ENCODE measurements at places on chromosomes 5 and 9. TPM values are rescaled to one million over a fixed set of nuclear protein-coding genes. Genes with fewer than 3 reads are reported as not detected.

DNA sequence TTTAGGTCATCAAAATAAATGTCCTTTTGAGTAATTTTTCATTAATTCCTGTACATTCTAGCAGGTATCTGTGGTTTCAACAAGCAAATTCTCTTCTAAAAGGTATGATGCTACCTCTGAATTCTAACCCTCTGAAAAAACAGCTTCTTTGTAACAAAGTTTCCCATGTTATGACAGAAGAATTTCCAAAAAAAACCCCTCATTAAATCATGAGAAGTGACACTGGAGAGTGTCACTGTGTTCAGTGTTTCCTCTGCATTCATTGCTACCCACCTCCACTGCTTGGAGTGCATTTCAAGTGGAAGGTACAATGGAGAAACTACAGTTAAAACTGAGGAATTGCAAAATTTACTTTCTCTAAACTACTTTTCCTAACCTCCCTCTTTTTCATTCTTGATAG is 10.1 kb downstream of the CDKN2A start:
- no peak overlapping the region for H3K4me3 ChIP-seq
- H3K27me3 ChIP-seq = no peaks in the 10 kb centered on the region

Gene PCDHGC5
- not detected for polyA plus RNA-seq

GRCh38 chr9:74861071-74861470 is 26.6 kb downstream of the TRPM6 start:
- no peak overlapping the region for H3K27ac ChIP-seq
- no peaks in the 10 kb centered on the region for H3K27me3 ChIP-seq
- H3K4me1 ChIP-seq = no peaks in the 10 kb centered on the region
- H3K4me3 ChIP-seq = no peak overlapping the region
- no peaks in the 10 kb centered on the region for H3K36me3 ChIP-seq
- DNase-seq = no peak

Gene NUTM2G
- polyA plus RNA-seq = not detected

Gene PCDHB16
- polyA plus RNA-seq = 0.89 TPM

- H3K36me3 ChIP-seq = no peaks in the 10 kb centered on the region
- no peaks in the 10 kb centered on the region for H3K27me3 ChIP-seq
- no peak for DNase-seq
- H3K4me1 ChIP-seq = no peaks in the 10 kb centered on the region
Observed at GRCh38 chr9:354453-354852, 139.8 kb downstream of the DOCK8 start.

DNA sequence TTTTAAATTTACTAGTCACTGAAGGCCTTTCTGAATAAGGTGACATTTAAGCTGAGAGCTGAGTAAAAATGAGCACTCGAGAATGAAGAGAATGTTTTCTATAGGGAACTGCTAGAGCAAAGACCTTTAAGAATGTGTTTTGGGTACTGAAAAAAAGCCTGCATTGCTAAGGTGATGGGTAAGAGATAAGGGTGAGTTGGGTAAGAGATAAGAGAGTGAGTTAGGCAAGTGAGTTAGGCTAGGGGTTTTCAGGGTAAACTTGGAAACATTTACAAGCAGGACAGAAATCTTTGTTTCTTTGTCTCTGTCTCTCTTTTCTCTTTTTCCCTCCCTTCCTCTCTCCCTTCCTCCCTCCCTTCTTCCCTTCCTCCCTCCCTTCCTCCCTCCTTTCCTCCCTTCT is 5.6 kb downstream of the RAD23B start:
- DNase-seq = no peak
- H3K27ac ChIP-seq = no peak overlapping the region
- no peaks in the 10 kb centered on the region for H3K27me3 ChIP-seq
- H3K36me3 ChIP-seq = no peaks in the 10 kb centered on the region
- no peak overlapping the region for H3K4me3 ChIP-seq
- peaks cover 79% of the 10 kb centered on the region for H3K4me1 ChIP-seq

DNA sequence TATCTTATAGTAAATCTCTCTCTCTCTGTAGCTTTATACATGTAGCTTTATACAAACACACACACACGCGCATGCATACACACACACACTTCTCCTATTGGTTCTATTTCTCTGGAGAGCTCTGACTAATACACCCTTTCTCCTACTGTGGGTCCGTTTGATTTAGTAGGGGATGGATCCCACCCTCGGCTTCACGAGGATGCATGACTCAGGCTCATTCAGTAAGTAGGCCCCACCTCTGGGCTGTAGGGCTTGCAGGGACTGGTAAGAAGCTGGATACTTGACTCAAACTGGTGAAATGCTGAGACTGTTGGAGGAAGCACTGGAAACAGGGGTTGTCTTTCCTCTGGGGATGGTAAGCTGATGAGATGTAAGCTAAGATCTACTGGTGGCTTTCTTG is 98.7 kb downstream of the SLC24A2 start:
- no peaks in the 10 kb centered on the region for H3K27me3 ChIP-seq
- H3K4me3 ChIP-seq = no peak overlapping the region
- DNase-seq = no peak
- H3K36me3 ChIP-seq = no peaks in the 10 kb centered on the region
- no peak overlapping the region for H3K27ac ChIP-seq

DNA sequence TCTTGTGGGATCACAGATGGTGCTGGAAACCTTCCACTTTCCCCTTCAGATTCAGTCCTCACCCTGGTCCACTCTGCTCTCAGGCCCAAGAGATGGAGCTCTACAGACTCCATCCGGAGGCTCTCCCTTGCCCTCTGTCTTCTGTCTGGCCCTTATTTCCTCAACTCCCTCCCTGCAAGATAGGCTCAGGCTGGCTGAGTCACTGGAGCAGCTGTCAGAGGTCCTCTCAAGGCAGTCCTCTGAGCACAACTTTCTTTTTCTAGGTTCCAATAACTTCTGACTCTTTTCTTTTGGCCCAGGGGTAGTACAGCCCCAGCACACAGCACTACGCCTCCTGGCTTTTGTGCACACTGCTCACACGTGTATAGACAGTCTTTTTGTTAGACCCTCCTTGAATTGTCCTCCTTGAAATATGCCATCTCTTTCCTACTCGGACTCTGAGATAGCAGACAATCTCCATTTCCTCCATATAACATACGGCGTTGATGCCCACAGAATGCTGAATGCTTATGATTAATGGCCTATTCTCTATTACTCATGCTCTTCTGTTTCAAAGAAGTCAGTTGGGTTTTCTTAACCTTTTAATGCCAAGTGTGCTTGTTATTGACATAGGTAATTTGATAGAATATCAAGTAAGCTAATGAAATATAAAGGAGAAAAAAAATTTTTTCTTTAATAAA is 193.1 kb downstream of the SLC12A2 start:
- H3K4me3 ChIP-seq = no peak overlapping the region
- no peak for DNase-seq
- no peaks in the 10 kb centered on the region for H3K36me3 ChIP-seq
- H3K27me3 ChIP-seq = no peaks in the 10 kb centered on the region
- H3K27ac ChIP-seq = no peak overlapping the region

- no peaks in the 10 kb centered on the region for H3K36me3 ChIP-seq
- H3K4me1 ChIP-seq = no peaks in the 10 kb centered on the region
- H3K4me3 ChIP-seq = no peak overlapping the region
Observed at GRCh38 chr5:3475674-3476073, 120.0 kb upstream of the IRX1 start.

DNA sequence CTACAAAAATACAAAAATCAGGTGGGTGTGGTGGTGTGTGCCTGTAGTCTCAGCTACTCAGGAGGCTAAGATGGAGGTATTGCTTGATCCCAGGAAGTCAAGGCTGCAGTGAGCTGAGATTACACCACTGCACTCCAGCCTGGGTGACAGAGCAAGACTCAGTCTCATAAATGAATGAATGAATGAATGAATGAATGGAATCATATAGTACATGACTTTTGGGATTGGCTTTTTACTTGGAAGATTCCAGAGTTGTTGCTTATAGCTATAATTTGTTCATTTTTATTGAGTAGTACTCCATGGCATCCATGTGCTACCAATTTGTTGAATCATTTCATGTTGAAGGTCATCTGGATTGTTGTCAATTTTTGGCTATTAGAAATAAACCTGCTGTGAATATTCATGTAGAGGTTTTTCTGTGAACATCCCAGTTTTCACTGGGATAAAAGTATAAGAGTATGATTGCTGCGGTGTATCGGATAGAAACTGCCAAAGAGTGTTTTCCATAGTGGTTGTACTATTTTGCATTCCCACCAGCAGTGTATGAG is 19.9 kb downstream of the ERBIN start:
- no peak for DNase-seq
- no peaks in the 10 kb centered on the region for H3K27me3 ChIP-seq
- no peak overlapping the region for H3K27ac ChIP-seq
- H3K4me3 ChIP-seq = no peak overlapping the region
- no peaks in the 10 kb centered on the region for H3K36me3 ChIP-seq

DNA sequence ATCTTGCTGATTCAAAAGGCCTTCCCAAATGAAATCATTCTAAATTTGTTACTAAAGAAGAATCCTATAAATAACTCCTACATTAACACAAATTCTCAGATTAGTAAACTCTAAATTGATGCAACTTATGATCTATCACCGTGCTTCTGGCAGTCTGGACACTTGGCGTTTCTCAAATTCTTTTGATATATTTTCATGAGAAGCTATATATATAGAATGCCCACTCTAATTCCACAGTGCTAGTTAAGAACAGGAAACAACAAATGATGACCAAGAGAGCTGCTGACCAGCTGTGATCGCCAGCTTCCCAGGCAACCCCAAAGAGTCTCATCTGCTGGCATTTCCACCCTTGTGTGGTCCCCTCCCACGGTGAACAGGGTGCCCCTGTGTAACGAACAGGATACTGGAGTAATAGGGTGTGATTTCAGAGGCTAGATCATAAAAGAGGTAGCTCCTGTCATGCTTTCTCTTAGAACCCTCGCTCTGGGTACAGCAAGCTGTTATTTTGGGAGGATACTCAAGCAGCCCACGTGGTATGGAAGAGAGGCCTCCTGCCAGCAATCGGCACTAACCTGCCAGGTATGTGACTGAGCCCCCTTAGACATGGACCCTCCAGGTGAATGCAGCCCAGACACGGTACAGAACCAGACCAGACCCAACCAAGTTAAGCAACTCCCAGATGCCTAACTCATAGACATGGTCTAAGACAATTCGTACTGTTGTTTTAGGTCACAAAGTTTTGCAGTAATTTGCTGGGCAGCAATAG is 64.7 kb downstream of the CDC14B start:
- H3K27me3 ChIP-seq = no peaks in the 10 kb centered on the region
- no peaks in the 10 kb centered on the region for H3K36me3 ChIP-seq
- peaks cover 51% of the 10 kb centered on the region for H3K4me1 ChIP-seq
- H3K27ac ChIP-seq = no peak overlapping the region
- no peak for DNase-seq

DNA sequence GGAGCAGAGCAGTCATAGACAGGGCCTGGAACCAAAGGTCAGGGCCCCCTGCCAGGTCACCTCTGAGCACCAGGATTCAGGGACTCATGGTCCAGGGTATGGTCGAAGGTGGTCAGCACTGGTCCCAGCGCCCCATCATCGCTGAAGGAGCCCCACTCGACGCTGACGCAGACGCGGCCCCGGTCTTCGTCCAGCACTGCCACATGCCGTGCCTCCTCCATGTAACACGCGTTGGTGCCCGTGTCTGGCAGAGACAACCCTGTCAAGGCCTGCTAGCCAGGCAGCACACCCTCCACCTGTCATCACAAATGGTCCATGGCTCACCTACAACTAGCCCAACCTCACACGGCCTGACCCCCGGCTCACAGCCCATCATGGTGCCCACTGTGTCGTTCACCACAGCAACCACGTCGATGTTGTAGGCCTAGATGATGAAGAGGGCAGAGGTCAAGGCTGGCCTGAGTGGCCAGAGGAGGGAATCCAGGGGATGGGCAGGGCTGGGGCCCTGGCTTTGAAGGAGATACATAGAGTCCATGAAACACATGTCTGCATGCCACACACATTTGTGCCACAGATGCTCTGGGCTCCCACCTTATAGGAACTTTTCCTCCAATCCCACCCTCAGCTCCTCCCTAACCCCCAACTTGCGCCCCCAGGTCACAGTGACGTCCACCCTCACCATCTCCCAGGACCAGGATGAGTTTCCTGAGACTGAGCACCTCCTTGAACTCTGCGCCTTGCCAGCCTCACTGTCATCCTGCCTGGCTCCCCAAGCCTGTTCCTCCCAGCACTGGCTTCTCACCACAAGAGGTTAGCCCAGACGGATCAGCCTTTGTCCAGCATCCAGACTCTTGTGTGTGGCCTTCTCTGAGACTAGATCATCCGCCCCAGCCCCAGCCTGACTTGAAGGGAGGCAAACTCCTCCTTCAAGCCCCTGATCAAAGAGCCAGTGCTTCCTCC is 9.5 kb downstream of the HK3 start:
- no peaks in the 10 kb centered on the region for H3K36me3 ChIP-seq
- no peaks in the 10 kb centered on the region for H3K4me1 ChIP-seq
- H3K27me3 ChIP-seq = no peaks in the 10 kb centered on the region
- H3K27ac ChIP-seq = no peak overlapping the region

DNA sequence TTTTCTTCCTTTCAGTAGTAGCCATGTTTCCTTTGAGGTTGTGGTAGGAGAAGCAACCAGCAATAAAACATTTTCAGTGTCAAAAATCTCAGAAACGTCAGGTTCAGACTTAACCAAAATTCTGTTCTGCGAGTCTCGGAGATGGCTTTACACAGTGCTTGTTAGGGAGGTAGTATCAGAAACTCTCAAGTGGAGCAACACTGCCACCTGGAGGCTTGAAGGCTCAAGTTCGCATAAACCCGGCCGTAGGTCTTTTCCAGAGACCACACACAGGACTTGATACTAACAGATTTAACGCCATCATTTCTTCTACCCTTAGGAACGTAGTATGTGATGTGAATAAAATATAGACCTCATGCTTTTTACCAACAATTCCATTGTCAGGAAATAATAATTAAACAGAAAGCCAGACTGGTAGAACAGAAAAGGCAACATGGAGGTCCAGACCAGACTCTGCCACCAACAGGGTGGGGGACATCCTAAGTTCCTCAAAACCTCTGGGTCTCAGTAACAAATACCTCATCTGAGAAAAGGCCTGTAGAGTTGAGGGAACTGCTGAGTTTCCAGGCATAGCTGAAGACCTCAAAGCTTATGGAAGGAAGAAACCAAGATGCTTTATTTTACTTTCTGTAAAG is 8.5 kb downstream of the PTGER4 start:
- no peak overlapping the region for H3K27ac ChIP-seq
- no peaks in the 10 kb centered on the region for H3K36me3 ChIP-seq
- H3K4me1 ChIP-seq = no peaks in the 10 kb centered on the region
- H3K4me3 ChIP-seq = no peak overlapping the region
- H3K27me3 ChIP-seq = no peaks in the 10 kb centered on the region

Gene BHMT
- 0.63 TPM for polyA plus RNA-seq

- H3K4me1 ChIP-seq = no peaks in the 10 kb centered on the region
- H3K27me3 ChIP-seq = peaks cover 19% of the 10 kb centered on the region
- no peak overlapping the region for H3K4me3 ChIP-seq
- no peaks in the 10 kb centered on the region for H3K36me3 ChIP-seq
Observed at GRCh38 chr5:136228136-136228757, 35.3 kb upstream of the SMIM32 start.

Gene PFN3
- not detected for polyA plus RNA-seq

Measured in HepG2 (cell line).